ENCODE measurements at places on chromosomes 1 and 21.

DNA sequence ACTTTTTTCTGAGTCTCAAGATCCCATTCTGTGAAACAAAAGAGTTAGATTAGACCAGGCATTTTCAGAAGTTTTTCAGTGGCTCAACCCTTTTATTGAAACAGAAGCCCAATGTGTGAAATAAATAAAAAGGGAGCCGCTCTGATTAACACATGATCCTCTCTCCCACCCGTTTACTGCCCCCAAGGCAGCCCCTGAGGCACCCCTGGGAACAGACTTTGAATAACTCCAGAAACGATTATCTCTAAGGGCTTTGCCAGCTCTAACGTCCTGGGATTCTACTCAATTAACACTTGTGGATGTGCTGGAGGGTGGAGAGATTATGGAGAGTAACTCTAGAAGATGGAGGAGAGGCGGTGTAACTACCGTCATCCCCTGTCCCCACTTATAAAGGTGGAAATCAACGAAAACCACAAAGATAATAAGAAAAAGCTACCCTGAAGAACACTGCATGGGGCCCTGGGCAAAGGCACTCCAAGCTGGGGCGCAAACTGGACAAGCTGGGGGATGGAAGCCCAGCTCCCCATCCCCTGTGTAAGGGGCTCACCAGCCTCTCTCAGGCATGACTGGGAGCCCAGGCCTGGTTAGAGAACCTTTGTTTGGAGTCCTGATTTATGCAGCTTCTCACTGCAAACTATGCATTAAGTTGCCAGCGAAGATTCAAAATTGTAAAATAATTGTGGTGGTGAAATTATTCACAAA is 39.0 kb upstream of the GRIK3 start:
- no peak for DNase-seq
- no peaks in the 10 kb centered on the region for H3K27me3 ChIP-seq
- H3K4me1 ChIP-seq, result no peaks in the 10 kb centered on the region
- H3K36me3 ChIP-seq, result no peaks in the 10 kb centered on the region
- no peak overlapping the region for H3K27ac ChIP-seq

DNA sequence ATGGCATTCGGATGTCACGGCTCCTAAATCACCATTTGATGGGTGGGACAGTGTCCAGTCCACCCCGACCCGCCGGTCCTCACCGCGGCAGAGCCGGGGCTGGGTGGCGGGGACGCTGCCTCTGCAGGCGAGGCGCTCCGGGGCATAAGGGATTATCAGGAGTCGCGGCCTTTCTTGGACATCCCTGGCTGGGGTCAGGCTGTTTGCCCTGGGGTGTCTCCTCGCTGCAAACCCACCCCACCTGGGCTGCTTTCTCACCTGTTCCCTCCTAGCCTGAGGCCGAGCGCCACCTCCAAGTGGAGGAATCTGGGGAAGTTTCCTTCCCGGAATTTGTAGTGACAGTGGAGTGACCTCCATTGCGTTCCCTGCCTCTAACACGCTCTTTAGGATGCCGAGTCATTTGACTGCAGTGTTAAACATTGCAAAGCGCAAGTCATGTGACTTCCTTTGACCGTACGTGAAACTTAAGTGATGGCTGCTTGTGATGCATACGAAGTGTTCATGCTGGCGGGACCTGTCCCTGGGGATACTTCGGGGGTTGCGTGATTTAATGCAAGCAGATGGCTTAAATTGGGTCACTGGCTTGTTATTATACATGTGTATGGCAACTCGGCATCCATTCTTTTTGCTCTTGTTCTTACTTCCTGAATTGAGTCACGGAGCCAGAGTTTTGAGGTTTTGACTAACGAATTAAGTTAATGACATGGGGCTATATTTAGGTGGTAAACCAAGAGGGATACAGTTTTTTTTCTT is 536 bp downstream of the LGALS8 start:
- DNase-seq, result peak; percentile 36
- H3K27ac ChIP-seq, result peak overlapping the region; percentile 96

DNA sequence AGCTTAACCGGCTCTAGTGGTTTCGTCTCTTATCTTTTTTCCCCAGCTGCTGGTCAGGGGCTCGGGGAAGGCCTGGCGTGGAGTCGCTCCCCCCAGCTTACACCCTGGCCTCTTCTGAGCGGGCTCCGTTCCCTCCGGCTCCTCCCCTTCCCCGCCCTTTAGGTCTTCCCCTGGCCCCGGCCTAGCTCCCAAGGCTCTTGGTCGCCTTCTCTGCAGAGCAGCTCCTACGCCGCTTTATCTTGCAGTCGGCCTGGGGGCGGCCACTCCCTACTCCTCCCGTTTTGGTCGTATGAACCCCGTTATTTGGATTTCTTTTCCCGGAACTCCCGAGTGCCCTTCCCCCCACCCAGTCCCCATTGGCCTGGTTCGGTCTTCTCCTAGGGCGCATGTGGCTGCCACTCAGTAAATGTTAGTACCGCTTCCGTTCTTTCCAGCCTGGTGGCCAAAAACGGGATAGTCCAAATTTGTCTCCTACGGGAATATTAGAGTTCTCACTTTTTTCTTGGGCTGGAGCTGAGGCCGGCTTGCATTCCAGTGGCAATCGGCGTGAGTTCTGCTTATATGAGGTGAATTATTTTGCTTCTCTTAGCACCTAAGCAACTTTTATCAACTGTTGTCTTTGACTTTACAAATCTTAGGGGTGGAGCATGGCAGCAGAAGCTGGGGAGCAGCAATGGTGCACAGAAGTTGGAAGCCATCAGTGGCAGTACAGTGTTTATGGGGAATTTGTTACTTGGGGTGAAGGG is 467 bp downstream of the THRAP3 start:
- H3K27me3 ChIP-seq, result no peaks in the 10 kb centered on the region
- peaks cover 24% of the 10 kb centered on the region for H3K4me1 ChIP-seq
- peak; percentile 70 for DNase-seq
- peak overlapping the region; percentile 91 for H3K27ac ChIP-seq
- H3K4me3 ChIP-seq, result peak overlapping the region; percentile 80
- no peaks in the 10 kb centered on the region for H3K36me3 ChIP-seq

DNA sequence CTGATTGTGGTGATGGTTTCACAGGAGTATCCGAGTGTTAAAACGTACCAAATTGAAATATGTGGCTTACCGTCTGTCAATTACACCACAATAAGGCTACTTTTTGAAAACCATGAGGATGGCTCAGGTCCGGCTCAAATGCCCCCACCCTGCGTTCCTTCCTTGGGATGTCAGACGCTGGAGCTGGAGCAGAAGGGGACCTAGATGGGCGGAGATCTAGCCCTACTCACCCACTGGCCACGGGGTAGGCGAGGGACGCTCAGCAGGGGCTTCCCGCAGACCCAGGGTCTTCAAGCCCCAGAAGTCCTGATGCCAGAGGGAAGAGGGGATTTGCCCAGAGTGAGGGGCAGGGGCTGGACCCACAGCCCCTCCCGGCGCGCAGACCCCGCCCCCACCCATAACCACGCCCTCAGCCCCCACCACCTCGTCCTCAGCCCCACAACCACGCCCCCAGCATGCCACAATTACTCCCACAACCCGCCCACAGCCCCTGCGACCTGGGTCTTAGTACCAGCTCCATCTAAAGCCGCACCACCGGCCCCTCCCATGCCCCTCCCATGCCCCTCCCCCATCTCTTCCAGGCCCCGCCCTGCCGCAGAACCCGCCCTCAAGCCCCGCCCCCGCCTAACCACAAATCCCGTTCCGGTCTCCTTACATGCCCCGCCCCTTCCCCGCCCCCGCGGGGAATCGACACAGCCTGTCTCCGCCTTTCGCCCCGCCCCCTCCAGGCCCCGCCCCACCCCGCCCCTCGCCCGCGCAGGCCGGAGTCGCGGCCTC is at the start of gene LRRC3:
Gene LRRC3 (plus strand): TSS at position 764 of the 777 bp plus-strand sequence. CDS start 1,135 bp downstream, outside the sequence.
- peak; percentile 45 for DNase-seq
- no peaks in the 10 kb centered on the region for H3K36me3 ChIP-seq
- peak within 1 kb of the TSS; percentile 80 for H3K4me3 ChIP-seq
- H3K27me3 ChIP-seq, result no peaks in the 10 kb centered on the region

DNA sequence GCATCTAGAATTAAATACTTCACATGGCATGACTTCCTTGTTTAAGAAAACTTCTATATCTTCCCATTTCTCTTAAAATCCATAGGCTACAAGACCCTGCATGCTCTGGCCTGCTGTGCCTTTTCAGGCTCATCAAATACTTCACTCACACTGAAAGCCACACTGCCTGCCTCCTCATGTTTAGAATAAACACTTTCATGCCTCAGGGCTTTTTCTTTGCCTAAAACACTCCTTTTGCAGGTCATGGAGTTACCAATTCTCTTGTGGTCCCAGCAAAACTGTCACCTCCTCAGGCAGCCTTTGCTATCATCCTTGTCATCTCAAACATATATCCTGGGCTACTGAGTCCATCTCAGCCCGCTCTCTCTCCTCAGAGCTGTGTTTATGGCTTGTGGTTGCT is 5.5 kb downstream of the SGIP1 start:
- peaks cover 73% of the 10 kb centered on the region for H3K4me1 ChIP-seq
- no peak for DNase-seq
- H3K4me3 ChIP-seq, result no peak overlapping the region
- H3K27ac ChIP-seq, result peak overlapping the region; percentile 50
- no peaks in the 10 kb centered on the region for H3K27me3 ChIP-seq

DNA sequence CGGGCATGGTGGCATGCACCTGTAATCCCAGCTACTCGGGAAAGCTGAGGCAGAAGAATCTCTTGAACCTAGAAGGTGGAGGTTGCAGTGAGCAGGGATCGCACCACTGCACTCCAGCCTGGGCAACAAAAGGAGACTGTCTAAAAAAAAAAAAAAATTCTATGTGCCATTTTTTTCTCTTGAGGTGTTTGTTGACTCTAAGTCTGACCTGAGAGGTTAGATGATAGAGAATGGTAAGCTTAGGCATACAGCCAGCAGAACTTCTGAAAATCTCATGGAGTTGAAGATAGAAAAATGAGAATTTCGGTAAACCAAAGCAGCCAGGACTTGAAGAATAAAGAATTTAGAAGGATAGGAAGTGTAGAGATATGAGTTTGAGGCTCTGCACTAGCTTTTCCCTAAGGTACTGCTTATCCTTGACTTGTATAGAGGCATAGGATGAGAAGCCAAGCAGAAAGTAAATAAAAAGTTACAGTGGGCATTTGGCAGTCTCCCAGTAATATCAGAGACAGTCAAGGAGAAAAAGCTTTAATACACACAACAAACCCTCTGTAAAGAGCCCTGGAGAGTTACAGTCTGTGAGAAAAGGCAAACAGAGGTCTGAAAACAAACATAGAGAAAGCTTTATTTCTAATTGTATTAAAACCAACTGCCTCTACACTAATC is 24.3 kb downstream of the F13B start:
- DNase-seq, result no peak
- H3K4me1 ChIP-seq, result no peaks in the 10 kb centered on the region
- H3K4me3 ChIP-seq, result no peak overlapping the region
- no peaks in the 10 kb centered on the region for H3K27me3 ChIP-seq
- H3K27ac ChIP-seq, result no peak overlapping the region

- no peaks in the 10 kb centered on the region for H3K27me3 ChIP-seq
- no peak overlapping the region for H3K27ac ChIP-seq
- H3K4me3 ChIP-seq, result no peak overlapping the region
- no peaks in the 10 kb centered on the region for H3K36me3 ChIP-seq
These were observed 7.7 kb upstream of the CDC42 start for GRCh38 chr1:22044690-22045420.

DNA sequence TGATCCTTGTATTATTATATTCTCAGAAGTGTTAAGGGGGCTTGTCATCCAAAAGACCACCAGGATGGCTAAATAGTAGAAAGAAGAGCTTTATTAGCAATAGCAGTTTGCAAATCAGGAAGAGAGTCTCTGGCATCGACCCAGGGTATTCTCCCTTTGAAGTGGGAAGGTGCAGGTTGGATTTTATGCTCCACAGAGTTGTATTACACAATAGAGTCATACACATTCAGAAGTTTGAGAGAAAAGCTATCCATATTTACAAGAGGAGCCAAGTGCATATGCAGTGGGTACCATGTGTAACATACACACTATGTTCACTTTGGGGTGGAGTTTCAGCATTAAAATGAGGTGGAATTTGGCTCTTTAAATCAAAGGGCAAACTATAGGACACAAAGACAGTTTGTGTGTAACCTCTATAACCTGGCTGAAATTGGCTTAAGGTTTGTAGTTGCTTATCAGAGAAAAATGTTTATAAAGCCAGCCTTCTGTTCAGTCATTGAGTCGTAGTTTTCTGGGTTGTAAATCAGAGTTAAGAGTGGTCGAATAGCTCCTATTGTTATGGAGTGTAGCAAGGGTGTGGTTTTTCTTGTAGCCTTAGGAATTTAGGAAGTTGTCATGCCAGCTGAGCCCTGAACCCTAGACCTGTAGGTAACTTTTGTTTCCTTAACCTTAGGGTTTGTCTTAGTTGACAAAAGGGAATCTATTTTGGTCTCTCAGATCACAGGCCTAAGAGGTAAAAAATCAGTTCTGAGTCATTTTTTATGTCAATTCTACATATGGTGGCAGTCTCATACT is 125.3 kb downstream of the DNM3 start:
- no peaks in the 10 kb centered on the region for H3K36me3 ChIP-seq
- no peak overlapping the region for H3K4me3 ChIP-seq
- no peak for DNase-seq
- H3K27ac ChIP-seq, result no peak overlapping the region

DNA sequence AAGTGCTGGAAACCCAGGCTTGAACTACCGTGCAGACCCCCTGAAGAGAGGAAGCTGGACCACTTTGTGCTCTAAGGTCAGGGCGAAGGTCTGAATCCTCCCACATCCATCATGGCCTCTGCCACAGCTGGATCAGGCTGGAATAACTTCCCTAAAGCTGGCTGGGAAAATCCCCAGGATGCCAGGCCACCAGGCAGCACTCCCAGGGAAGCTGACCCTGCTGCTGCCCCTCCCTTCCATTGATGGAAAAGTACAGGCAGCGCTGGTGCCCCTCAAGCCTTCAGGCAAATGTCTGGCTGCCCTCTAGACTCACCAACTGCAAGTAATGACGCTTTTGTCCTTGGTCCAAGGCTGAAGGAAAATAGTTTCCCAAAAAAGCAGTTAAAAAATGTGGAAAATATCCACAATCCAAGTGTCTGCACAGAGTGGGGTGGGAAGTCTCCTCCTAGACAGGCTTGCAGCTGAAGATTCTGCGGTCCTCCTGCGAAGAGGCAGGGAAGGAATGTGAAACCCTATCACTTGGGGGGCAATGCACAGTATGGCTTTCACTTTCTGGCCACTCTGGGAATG is 39.9 kb upstream of the TSPAN2 start:
- peak overlapping the region; percentile 13 for H3K4me3 ChIP-seq
- peak overlapping the region; percentile 80 for H3K27ac ChIP-seq
- no peak for DNase-seq

All from thoracic aorta (tissue), 2 donors.